SJCRH30 (cell line): ENCODE measurements at places on chromosomes 4 and X.
A peak's percentile ranks its signal among the peaks of the same experiment; 100 is the strongest.

DNA sequence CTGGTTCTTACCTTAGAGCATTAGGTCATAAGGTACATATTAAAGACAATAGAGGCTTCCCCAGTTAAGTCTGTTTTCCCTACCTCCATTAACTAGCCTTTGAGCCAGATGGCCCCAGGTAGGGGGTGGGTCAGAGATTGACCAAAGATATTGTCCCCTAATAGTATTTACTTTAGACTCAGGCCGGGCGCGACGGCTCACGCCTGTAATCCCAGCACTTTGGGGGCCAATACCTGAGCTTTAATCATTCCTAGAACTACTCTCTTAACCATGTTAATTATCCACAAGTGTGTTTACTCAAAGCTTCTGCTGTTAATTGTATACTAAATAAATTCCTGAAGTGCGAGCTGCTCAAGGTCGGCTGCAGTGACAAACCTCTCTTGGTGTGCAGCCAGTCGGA, 28.0 kb upstream of the AMBN start:
- DNase-seq = no peak

GRCh38 chrX:134258202-134258601, 21.2 kb downstream of the CCDC160 start:
- no peak for DNase-seq

DNA sequence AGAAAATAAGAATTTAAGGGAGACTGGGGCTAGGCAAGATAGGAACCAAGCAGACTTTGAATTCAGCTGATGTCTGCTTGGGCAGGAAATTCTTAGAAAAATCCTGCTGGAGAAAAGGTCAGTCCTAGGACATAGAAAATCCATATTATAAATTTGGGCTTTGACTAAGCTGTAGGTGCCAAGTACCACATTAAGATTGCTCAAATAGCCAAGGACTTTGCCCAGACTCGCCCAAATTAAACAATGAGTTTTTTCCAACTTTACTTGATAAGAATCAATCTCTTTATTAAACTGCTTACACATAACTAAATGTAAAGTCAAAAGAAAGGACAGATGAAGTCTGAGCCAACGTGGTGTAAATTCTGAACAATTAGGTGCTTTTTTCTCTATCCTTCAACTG, 95.4 kb downstream of the FUNDC1 start:
- DNase-seq = no peak

- DNase-seq = no peak
These were observed 100.3 kb upstream of the USP9X start for GRCh38 chrX:40984962-40985361.

DNA sequence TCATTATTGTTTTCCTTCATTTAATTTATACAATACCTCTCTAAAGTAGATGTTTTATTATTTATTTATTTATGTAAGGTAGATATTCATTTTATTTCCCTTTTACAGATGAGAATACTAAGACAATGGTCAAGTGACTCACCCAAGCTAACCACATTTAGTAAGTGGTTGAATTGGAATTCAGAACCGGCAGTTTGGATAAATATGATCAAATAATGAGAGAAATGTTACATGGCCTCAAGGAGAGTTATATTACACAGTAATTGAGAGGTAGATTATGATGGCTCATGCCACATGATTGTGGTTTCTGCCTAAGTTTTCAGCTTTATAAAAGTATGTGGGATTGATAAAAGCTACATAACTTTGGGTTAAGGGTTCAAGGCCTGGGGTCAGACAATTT, 239.4 kb upstream of the BOD1L1 start:
- no peak for DNase-seq

GRCh38 chr4:10153161-10153560, 36.6 kb upstream of the WDR1 start:
- no peak for DNase-seq

GRCh38 chrX:101408532-101408841, 465 bp downstream of the HNRNPH2 start:
- no peak for DNase-seq

DNA sequence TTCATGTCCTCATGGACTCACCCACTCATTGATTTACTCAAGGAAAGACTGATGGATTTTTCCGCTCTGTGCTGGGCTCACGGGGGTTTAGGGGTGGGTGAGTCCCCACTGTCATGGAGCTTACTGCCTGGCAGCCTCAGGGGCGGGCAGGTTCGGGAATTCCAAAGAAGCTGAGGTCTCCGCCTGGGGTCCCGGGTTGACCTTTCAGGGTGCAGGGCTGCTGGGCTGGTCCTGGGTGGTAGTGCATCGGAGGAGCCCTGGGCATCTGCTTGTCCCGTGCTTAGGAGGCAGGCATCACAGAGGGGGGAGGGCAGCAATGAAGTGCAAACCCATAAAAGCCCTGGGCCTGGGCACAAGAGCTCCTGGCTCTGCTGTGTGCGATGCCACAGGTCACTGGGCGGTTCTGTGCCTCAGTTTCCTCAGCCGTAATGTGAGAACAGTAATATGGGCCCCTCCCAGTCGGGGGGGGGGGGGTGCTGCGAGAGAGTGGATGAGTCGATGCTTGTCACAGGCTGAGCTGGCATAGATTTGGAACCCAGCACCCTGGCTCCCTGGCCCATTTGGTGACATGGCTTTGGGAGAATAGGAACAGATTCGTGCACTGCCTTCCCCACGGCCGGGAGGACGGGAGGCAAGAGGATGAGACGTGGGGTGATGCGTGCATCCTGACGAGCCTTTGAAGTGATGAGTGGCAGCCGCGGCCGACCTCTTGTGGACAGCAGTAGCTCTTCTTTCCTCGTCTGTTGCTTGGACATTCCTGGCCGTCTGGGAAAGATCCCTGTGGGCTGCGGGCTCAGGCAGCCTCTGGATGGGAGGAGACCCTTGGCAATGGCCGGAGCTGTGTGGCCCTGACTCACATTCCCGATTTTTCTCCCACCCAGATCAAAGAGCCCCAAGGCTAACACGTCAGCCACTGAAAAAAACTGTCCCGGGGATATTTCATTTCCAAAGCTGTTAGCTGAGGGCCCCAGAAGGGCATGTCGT, 42.0 kb downstream of the PSAPL1 start:
- no peak for DNase-seq

DNA sequence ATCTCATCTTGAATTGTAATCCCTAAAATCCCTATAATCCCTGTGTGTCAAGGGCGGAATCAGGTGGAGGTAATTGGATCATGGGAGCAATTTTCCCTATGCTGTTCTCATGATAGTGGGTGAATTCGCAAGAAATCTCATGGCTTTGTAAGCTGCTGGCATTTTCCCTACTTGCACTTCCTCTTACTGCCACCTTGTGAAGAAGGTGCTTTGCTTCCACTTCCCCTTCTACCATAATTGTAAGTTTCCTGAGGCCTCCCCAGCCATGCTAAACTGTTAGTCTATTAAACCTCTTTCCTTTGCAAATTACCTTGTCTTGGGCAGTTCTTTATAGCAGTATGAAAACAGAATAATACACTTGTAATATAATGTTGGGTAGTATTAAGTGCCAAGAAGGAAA, 1087.4 kb upstream of the SLIT2 start:
- DNase-seq = no peak

GRCh38 chr4:8205749-8206611, 6.9 kb downstream of the SH3TC1 start:
- DNase-seq = no peak

GRCh38 chr4:102430461-102430910, 70.7 kb upstream of the NFKB1 start:
- DNase-seq = no peak

DNA sequence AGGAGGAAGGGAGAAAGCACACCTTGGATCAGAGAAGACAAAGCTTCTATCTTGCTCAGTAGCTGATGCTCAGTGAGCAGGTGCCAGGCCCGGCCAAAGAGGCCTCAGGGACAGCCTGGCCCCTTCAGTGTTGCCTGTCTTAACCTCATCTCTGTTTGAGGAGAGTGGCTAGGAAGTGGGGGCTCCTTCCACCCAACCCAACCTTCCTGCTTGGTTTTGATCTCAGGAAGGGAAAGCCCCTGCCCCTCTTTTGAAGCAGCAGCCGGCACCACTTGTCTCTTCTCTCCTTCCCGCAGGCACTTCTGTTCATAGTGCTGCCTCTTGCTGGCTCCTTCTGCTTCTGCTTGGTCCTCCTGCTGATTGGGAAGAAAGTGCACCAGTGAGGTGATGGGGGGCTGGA, 2.4 kb upstream of the AFF2 start:
- DNase-seq = no peak

GRCh38 chr4:81164623-81165416, 50.2 kb downstream of the PRKG2 start:
- DNase-seq = no peak

DNA sequence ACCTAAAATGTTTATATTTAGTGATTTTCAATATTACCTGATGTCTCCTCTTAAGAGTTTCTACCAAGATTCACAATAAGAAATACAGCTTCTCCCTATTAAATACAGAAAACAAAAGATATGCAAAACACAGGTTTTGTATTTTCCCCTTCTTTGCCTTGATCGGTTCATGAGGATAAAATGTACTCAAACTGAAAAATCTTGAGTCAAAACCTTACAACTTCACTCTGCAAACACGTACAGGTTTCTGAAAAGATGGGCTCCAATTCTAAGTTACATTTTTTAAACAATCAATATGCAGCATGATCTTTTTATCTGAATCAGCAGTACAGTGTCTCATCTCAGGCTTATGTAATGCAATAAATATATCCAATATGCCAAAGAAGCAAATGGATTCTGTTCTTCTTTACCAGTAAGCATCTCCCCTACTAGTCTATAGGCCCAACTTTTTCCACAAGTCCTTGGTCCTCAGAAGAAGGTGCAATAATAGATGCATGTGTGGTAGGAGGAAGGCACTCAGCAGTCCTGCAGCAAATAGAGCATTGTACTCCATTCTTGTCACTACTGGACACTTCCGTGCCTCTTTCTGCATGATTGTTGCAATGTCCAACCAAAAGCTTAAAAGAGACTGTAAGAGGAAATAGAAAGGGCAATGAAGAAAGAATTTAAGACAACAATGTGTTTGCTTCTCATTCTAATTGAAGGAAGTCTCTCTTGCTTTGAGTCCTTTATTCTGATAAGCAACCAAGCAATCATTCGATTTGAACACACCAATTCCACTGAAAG, 3.2 kb downstream of the MAPK10 start:
- DNase-seq = no peak

DNA sequence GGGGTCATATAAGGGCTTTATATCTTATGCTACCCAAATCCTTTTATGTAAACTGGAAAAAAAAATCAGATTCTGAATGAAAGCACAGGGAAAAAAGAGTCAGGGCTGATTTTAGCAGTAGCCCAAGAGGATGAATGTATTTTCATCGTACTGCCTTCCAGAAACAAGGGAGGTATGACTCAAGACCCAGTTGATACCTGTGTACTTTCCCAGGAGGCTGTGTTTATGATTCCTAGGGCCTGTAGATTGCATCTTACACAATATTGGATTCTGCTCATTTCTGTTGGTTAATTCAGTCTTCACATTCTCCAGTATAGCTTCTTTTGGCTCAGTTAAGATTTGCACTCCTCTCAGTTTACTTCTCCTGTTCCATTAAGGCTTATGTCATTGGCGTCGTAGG, 127.9 kb upstream of the LIMCH1 start:
- no peak for DNase-seq

DNA sequence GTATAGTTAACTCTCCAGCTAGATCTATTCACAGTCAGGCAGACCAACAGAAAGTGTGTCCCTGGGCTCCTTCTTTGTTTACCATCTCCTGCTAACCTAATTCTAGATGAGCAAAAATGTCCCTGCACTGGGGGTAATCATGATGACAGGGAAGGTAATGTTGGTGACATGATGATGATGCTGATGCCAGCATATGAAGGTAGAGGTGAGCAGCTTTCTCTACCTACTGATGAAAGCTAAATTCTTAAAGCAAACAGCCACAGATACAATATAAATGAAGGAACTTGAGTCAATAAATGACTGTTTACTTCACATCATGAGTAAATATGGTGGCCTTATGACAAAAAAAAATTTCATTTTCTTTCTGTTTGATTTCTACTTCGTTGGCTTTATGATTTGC, 78.5 kb downstream of the NKX6-1 start:
- DNase-seq = no peak

GRCh38 chrX:66030505-66031317, 9.2 kb downstream of the VSIG4 start:
- DNase-seq = no peak

GRCh38 chr4:134812611-134813010, 611.0 kb upstream of the PABPC4L start:
- DNase-seq = no peak

- DNase-seq = no peak
These were observed 81.9 kb downstream of the STK32B start for GRCh38 chr4:5133201-5133600.

GRCh38 chr4:4862665-4863482, 3.4 kb downstream of the MSX1 start:
- DNase-seq = no peak

DNA sequence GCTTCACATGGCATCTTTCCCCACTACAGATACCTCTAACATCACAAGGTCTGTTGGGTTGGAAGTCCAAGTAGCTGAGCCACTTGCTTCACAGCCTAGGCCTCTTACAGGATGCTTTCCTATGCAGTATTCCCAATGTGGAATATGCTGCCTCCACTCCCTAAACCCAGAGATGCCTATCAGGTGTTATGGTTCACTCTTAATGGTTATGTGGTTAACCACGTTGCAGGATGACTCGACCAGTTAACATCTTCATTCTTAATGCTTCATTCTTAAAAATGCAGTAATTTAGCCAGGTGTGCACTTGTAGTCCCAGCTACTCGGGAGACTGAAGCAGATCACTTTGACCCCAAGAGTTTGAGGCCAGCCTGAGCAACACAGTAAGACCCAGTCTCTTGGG, 24.2 kb downstream of the HAUS3 start:
- no peak for DNase-seq

DNA sequence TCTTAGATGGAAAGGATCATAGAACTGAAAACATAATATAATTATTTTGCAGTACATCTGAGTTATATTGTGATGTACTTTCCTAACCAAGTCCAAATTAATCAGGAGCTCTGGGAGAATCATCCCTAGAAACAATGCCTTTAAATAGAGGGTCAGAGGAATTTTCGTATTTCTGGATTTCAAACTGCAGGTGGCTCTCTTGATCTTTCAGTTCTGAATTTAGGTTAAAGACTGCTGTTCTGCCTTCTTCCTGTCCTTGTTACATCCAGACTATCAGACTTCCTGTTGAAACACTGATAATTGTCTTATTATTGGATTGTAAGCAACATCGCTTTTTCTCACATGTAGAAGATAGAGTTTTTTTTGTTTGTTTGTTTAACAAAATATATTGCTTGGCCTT, 142.7 kb downstream of the RPA4 start:
- DNase-seq = peak; percentile 28

DNA sequence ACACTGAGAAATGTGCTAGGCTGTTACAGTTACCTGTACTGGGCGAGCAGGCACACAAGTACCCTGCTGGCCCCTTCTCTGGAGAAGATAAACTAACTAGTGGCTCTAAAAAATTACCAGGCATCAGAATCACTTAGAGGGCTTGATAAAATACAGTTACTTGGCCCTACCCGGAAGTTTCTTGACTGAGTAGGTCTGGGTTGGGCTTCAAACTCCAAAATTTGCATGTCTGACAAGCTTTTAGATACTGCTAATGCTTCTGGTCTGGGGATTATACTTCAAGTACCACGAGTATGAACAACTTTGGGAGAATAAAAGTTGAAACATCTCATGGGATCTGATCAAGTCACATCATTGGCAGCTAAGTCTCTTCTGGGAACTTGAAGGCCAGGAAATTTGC, 30.8 kb downstream of the CEP135 start:
- no peak for DNase-seq
